ENCODE measurements at places on chromosomes 11 and 22.
A peak's percentile ranks its signal among the peaks of the same experiment; 100 is the strongest.

DNA sequence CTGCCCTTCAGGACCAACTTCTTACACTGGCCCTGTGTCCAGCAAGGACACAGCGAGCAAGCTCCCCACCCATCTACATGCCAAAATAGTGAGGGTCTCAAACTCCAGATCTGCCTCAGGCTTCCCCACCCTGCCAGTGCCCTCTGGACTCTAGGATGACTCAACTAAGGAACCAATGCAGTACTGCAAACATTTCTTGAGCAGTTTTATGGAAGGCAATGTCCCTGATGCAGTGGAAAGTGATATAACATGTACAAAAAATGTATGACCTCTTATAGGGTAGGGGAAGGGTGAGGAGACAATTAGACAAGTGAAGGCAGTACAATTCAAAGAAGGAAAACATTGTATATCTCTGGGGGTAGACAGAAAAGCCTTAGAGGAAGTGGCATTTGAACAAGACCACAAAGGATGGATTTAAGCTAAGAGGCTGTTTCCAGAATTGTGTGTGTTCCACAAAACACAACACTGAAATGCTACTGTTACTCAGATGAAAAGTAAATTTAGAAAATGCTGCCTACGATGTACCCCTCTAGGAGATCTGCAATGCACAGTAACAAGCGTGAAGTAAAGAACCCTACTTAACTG is 47.3 kb downstream of the RAB30 start:
- no peak for DNase-seq

GRCh38 chr22:29917052-29917902 is 34.3 kb downstream of the MTMR3 start:
- DNase-seq = no peak

DNA sequence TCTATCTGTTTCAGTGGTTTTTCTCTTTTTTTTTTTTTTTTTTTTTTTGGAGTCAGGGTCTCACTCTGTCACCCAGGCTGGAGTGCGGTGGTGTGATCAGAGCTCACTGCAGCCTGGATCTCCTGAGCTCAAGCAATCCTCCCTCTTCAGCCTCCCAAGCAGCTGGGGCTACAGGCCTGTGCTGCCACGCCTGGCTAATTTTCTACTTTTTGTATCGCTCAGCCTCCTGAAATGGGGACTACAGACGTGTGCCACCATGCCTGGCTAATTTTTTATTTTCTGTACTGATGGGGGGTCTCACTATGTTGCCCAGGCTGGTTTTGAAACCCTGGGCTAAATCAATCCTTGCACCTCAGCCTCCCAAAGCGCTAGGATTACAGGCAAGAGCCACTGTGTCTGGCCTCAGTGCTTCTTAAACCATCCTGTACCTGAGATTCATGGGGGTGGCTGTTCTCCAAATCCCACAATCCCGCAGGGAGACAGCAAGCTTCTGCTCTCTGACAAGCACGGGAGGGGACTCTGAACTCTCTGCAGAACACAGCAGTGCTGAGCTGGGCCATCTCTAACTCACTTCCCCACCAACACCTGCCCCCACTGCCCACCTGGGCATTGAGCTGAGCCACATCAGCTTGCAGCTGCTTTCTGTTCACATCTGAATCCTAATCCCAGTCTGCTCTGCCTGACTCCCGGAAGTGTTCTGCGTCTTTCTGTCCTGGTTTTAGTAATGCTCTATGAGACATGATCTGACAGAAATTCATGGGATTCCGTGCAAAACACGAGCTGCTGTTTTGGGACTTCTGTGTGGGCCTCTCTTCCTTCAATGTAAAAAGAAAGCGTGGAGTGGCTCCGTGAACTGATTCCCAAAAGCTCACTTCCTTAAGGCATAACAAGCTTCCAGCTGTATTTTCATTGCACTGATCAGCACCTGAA is 400.0 kb downstream of the LARGE1 start:
- DNase-seq = no peak

DNA sequence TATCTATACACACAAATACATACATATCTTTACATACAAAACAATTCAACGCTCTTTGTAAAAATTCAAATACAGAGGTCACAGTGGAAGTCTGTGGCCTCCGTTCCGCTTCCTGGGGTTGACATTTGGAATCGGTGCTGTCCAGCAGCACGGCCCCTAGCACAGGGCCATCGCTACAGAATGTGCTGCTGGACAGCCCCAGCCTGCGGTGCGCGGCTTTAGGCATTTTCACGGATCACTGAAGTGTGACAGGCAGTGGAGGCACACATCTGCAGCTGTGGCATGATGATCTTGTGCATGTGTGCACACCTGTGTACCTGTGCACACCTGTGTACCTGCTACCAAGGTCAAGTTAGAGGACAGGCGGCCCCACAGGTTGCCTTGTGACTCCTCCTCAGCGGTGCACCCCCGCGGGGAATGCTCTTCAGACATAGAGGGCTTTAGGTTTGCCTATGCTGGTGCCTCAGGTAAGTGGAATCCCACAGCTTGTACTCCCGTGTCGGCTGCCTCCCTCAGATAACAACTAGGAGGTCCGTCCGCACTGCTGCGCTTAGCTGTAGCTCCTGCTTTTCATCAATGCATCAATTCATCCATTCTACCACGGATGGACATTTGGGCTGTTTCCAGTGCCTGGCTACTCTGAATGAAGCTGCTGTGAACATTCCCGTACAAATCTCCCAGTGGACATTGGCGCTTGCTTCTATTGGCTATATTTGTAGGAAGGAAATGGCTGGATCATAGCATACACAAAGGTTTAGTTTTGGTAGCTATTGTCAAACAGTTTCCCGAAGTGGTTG is 29.9 kb downstream of the GAL start:
- no peak for DNase-seq

- peak; percentile 33 for DNase-seq
Measured at GRCh38 chr11:101618709-101619108, 34.9 kb upstream of the TRPC6 start.

DNA sequence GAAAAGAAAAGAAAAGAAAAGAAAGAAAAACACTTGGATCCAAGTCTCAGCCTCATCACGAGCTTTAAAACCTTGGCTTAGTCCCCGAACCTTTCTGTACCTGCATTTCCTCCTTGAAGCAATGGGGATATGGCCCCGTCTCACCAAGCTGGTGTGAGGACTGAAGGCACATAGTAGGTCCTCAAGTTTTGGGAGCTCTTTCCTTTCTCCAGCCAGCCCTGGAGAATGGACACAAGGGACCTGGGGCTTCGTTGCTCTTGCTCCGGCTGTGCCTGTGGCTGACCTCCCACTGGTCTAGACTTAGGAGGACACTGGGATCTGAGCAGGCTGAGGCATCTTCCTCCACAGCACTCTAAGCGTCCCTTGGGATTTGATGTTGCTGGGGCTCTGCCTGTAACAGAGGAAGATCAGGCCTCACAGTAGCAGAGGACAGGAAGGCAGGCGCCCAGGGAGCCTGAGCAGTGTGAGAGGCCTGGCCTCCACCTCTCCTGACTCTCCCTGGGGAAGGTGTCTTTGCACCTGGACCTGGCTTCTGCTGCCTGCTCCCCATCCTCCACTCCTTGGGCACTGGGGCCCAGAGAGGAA is 32.8 kb downstream of the KCNC1 start:
- no peak for DNase-seq

- DNase-seq = peak; percentile 20
Measured at GRCh38 chr22:44723801-44724200, 21.8 kb downstream of the PRR5 start.

Data from trophoblast cell (in vitro differentiated cells and primary cell).